Activated CD4-positive, alpha-beta memory T cell treated with anti-CD3 and anti-CD28 coated beads, Interleukin-2, amount 10 ng/mL, durations not matched to agents 7 days and 5 days (primary cell): ENCODE measurements at places on chromosomes 5 and 9. TPM values are rescaled to one million over a fixed set of nuclear protein-coding genes. Genes with fewer than 3 reads are reported as not detected.
A peak's percentile ranks its signal among the peaks of the same experiment; 100 is the strongest.

- H3K4me1 ChIP-seq: no peaks in the 10 kb centered on the region
- no peak overlapping the region for H3K4me3 ChIP-seq
- H3K36me3 ChIP-seq: no peaks in the 10 kb centered on the region
- H3K27ac ChIP-seq: no peak overlapping the region
These were observed 274.3 kb downstream of the HTR1A start for GRCh38 chr5:63687854-63688516.

- no peak for DNase-seq
- no peaks in the 10 kb centered on the region for H3K36me3 ChIP-seq
- no peaks in the 10 kb centered on the region for H3K4me1 ChIP-seq
- no peak overlapping the region for H3K27ac ChIP-seq
- no peaks in the 10 kb centered on the region for H3K27me3 ChIP-seq
- H3K4me3 ChIP-seq: no peak overlapping the region
These were observed 216.7 kb downstream of the SMARCA2 start for GRCh38 chr9:2231829-2232228.

- H3K27me3 ChIP-seq: no peaks in the 10 kb centered on the region
- H3K36me3 ChIP-seq: no peaks in the 10 kb centered on the region
- H3K27ac ChIP-seq: peak overlapping the region; percentile 90
- peaks cover 81% of the 10 kb centered on the region for H3K4me1 ChIP-seq
- H3K4me3 ChIP-seq: peak overlapping the region; percentile 53
- peak; percentile 24 for DNase-seq
These were observed 38.2 kb upstream of the SEMA4D start for GRCh38 chr9:89536145-89536574.

GRCh38 chr5:127367029-127367428 lies 76.4 kb downstream of the MEGF10 start:
- H3K36me3 ChIP-seq: no peaks in the 10 kb centered on the region
- H3K27ac ChIP-seq: no peak overlapping the region
- no peaks in the 10 kb centered on the region for H3K4me1 ChIP-seq
- H3K27me3 ChIP-seq: peaks cover 31% of the 10 kb centered on the region

DNA sequence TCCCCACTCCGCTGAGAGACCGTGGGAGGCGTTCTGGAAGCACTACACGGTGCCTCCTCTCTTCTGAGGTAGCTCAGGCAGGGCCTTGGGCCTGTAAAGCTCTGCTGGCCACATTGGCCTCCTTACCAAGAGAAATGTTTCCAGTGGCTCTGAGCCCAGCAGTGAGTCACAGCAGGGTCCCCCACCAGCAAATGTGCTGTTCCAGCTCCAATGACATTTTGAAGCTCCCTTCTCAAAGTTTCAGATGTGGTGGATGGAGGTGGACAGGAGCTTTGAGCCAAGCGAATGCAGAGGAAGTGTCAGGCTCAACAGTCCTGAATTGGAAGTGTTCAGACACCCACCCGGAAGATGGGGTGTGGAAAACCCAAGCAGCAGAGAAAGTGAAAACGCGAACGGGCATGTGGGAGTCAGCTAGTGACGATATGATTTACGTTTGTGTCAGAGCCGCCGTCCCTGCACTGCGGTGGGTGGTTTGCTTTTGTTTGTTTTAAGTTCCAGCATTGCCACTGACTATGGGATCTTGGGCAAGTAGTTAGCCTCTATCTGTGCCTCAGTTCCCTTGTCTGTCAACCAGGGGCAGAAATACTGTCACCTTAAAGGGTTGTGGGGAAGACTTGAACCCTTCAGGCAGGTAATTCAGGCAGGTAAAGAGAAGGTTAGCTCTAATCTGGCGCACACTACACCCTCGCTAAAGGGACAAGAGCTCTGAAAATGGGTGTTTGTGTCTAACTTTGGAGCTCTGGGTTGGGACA lies 38.2 kb downstream of the C5orf15 start:
- peak overlapping the region; percentile 60 for H3K27ac ChIP-seq
- H3K36me3 ChIP-seq: no peaks in the 10 kb centered on the region
- no peaks in the 10 kb centered on the region for H3K27me3 ChIP-seq
- H3K4me3 ChIP-seq: peak overlapping the region; percentile 43
- DNase-seq: peak; percentile 61
- H3K4me1 ChIP-seq: peaks cover 24% of the 10 kb centered on the region

- DNase-seq: no peak
- no peaks in the 10 kb centered on the region for H3K27me3 ChIP-seq
- no peak overlapping the region for H3K27ac ChIP-seq
- no peak overlapping the region for H3K4me3 ChIP-seq
- no peaks in the 10 kb centered on the region for H3K36me3 ChIP-seq
These were observed 159.9 kb downstream of the TSSK1B start for GRCh38 chr5:113274836-113275414.

DNA sequence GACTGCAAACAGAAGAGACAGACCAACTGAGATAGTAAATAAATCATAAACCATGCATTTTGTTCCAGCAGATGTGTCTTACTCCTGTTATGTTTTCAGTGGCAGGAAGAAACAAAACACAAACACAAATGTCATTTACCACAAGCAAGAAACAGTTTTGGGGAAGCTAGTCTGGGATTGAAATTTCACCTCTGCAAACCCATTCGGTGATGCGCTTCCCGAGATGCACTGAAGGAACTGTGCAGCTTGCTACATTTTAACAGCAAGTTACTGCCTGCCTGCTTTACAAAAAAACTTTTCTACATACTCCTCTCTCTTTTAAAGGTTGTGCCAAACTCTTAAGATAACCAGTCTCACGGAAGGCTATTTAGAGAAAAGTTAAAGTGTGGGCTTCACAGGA lies 3.2 kb downstream of the MACROH2A1 start:
- no peak for DNase-seq
- H3K27me3 ChIP-seq: no peaks in the 10 kb centered on the region
- peaks cover 35% of the 10 kb centered on the region for H3K36me3 ChIP-seq
- no peak overlapping the region for H3K4me3 ChIP-seq
- no peak overlapping the region for H3K27ac ChIP-seq
- peaks cover 81% of the 10 kb centered on the region for H3K4me1 ChIP-seq

PHF2 gene
- total RNA-seq: 26.8 TPM

SLC34A3 gene
- total RNA-seq: not detected

KIF20A gene
- total RNA-seq: 50.7 TPM

SNCAIP gene
- not detected for total RNA-seq

IL17B gene
- not detected for total RNA-seq
